Activated T-helper 1 cell treated with anti-CD3 and anti-CD28 coated beads, Interleukin-2, amount 50 U/mL, for 16 hours (primary cell): ENCODE measurements at places on chromosomes 16 and 17.

DNA sequence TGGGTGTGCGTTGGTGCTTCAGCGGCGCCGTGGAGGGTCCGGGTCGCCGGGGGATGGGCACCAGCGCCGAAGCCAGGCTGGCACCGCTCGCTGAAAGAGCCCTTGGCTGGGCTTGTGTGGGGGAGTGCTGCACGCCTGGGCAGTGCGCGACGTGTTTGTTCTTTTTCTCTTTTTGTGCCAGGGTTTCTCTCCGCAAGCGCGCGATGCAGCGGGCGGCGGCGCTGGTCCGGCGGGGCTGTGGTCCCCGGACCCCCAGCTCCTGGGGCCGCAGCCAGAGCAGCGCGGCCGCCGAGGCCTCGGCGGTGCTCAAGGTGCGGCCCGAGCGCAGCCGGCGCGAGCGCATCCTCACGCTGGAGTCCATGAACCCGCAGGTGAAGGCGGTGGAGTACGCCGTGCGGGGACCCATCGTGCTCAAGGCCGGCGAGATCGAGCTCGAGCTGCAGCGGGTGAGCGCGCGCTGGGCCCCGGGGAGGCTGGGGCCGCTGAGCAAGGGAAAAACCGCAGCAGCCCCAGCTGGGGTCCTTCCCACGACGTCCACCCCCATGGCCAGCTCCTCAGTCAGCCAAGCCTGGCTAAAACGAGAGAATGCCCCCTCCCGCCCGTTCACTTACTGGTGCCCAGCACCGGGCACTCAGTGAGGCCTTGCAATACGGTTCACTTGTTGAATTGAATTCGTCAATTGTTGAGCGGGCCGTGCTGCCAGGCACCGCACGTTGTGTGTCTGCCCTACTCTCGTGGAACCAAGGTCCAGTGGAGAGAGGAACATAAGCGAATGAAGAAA lies 541 bp downstream of the GPT2 start:
- DNase-seq: no peak

GRCh38 chr17:48494335-48494734 lies 36.5 kb downstream of the HOXB1 start:
- no peak for DNase-seq

GRCh38 chr16:21100447-21100846 lies 50.2 kb downstream of the DNAH3 start:
- DNase-seq: no peak

DNA sequence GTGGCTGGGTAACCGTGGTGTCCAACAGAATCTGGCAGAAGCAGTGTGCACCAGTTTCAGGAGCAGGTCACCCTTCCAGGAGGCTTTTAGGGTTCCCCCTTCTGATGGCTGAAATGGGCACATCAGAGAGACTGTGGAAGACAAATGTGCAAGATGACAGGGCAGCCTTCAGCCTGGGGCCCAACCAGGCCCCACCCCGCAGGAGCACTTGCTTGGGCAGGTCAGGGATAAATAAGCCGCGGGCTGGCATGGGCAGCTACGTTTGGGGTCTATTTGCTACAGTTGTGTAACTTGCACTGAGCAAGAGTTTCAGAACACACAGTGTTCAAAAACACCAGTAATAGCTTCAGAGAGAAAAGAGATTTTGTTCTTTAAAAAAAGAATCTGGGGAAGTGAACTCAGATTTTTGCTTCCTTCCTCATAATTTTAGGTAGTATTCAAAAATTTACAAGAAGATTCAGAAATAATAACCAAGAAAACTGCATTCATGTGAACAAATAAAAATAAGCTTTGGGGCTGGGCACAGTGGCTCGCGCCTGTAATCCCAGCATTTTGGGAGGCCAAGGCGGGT lies 44.9 kb upstream of the BAHCC1 start:
- DNase-seq: no peak

- DNase-seq: no peak
Measured at GRCh38 chr16:48481772-48482171, 96.6 kb upstream of the SIAH1 start.

DNA sequence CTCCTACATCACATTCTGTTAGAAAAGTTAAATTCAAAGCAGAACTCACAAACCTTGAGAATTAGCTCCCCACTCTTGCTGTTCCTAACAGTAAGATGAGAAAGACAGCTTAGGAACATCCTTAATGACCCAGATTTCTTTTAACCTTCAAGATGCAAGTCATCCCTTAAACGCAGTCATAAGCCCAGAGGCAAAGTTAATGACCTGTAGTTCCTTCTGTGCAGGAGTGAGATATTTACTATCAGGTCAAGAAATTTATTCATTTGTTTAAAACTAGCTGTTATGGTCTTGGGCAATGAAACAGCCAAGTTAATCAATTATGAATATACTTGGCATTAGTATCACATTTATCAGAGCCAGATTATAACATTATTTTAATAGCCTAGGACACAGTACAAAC lies 37.1 kb downstream of the NXPH3 start:
- no peak for DNase-seq

- DNase-seq: peak; percentile 16
Measured at GRCh38 chr16:71542377-71542776, 16.2 kb downstream of the CHST4 start.

GRCh38 chr16:11016993-11017392 lies 72.6 kb downstream of the CLEC16A start:
- DNase-seq: no peak

- DNase-seq: no peak
Measured at GRCh38 chr17:64001091-64001579, 3.0 kb downstream of the PRR29 start.

DNA sequence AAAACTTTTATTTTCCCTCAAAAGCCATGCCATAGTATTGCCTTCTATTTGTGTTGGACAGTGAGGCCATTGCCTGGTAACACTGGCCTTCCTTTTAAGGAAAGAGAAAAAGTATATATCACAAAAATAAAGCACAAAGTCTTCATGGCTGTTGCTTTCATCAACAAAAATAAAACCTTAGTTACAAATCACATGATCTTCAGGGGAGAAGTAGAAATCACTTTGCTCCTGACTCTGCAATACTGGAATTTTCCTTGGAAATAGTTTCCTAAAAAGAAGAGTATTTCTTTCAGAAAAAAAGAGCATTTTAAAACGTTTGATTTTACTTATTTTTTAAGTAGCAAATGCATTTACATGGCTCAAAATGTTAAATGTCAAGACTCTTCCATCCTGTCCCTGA lies 41.9 kb downstream of the FAM20A start:
- no peak for DNase-seq

GRCh38 chr16:14007450-14007849 lies 63.7 kb upstream of the MRTFB start:
- DNase-seq: no peak

DNA sequence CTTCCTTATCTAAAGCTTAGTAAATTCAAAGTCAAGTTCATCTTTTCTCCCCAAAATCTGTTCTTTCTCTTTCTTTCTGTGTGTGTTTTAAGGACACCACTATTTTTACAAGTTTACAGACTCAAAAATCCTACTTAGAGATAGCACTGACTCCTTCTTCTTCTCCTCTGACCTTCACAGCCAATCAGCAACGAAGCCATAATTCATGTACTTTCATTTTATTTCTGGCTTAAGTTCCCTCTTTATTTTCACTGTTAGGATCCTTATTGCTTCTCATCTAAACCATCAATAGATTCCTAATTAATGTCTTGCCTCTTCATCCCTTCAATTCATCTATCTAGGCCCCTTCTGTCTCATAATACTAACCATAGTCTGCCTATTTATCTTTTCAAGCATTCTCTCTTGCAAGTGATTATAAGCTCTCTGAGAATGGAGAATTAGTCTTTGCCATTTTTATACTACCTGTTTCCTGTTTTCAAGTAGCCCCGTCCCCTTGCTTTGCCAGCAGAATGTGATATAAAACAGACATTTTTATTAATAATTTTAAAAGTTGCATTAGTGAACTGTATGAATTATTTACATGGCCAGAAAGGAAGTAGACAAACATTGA lies 27.0 kb downstream of the CDC27 start:
- no peak for DNase-seq

DNA sequence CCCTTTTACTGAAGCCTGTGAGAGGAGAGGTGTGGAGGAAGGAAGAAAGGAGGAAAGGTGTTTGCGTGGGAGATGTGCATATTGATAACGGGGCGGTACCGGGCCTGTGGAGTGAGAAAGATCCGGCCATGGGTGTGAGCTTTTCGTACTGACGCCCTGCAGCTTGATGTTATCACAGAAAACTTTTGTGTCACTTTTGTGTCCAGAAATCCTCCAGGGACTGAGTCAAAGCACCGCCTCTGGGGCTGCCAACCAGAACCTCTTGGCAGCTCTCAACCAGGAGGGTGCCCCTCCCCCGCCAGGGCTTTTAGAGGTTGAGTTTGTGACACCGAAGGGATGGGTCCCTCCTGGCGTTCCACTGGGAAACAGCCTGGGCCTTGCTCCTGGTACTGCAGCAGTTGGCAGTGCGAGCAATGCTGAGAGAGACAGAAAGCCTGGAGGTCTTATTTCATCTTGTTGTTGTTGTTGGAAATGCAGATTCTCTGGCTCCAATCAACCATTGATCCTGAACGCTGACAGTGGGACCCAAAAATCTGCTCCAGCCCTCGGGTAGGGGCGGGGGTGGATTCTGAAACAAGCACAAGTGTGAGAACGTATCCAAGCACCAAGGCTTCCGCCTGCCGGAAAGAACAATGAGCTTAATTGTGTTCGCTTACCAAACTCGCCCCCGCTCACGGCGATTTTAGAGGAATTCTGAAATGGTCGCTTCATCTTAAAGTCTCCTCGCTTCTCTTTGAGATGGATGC lies 65.0 kb downstream of the CRISPLD2 start:
- DNase-seq: no peak
